HuH-7 (cell line): ENCODE measurements at places on chromosomes 3 and 15.

- no peak for DNase-seq
Measured at GRCh38 chr3:39251576-39251975, 28.3 kb downstream of the CX3CR1 start.

GRCh38 chr3:195077611-195078540 is 193.1 kb downstream of the XXYLT1 start:
- DNase-seq = no peak

DNA sequence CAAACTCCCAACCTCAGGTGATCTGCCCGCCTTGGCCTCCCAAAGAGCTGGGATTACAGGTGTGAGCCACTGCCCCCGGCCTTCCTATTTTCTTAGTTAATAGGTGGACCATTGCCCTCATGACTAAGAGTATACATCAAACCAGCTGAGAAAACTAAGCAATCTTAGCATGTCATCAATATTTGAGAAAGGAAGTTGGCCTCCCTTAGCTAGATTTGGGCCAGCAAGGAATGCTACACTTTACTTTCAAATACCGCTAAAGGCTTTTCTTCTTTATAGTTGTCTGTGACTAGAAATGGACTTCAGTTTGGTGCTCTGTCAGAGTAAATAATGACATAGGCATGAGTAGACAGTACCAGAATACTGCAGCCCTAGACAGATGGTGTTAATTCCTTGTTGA is 199.3 kb downstream of the GAP43 start:
- DNase-seq = no peak

- no peak for DNase-seq
Measured at GRCh38 chr3:44513513-44513912, 36.0 kb upstream of the ZNF445 start.

- no peak for DNase-seq
Measured at GRCh38 chr3:182729903-182730674, 63.2 kb upstream of the ATP11B start.

DNA sequence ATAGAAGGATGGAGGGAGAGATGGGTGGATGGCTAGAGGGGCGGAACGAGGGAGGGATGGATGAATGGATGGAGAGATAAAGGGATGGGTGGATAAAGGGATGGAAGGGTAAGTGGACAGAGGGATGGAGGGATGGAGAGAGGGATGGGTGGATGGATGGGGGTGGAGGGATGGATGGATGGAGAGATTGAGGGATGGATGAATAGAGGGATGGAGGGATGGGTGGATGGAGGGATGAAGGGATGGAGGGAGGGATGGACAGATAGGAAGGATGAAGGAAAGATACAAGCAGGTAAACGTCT is 313.3 kb downstream of the UACA start:
- DNase-seq = no peak
